ENCODE measurements at places on chromosomes 1 and 21. TPM values are rescaled to one million over a fixed set of nuclear protein-coding genes. Genes with fewer than 3 reads are reported as not detected.
A peak's percentile ranks its signal among the peaks of the same experiment; 100 is the strongest.

The THBS3 gene
- total RNA-seq = 11.0 TPM

The RIMS3 gene
- 3.9 TPM for total RNA-seq

The STK40 gene
- 28.6 TPM for total RNA-seq

The KIF26B gene
- not detected for total RNA-seq

The CA6 gene
- total RNA-seq = not detected

- peak; percentile 79 for DNase-seq
Measured at GRCh38 chr1:204828352-204828850, 42.3 kb upstream of the NFASC start.

- peak; percentile 60 for DNase-seq
Measured at GRCh38 chr1:54798206-54798605, 2.9 kb downstream of the TTC22 start.

DNA sequence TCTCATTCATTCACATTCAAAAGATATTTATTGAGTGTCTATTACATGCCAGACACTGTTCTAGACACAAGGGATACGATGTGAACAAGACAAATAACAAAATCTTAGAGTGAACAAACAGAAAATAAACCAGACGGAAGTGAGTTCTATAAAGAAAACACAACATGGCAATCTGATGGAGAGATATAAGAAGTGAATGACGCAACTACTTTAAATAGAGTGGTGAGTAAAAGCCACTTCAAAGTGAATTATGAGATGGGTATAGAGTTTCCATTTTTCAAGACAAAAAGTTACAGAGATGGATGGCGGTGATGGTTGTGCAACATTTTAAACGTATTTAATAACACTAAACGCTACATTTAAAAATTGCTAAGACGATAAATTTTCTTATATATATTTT, 75.4 kb downstream of the CEP170 start:
- DNase-seq = no peak

- no peak for DNase-seq
Measured at GRCh38 chr1:236160540-236161127, 18.3 kb downstream of the GPR137B start.

DNA sequence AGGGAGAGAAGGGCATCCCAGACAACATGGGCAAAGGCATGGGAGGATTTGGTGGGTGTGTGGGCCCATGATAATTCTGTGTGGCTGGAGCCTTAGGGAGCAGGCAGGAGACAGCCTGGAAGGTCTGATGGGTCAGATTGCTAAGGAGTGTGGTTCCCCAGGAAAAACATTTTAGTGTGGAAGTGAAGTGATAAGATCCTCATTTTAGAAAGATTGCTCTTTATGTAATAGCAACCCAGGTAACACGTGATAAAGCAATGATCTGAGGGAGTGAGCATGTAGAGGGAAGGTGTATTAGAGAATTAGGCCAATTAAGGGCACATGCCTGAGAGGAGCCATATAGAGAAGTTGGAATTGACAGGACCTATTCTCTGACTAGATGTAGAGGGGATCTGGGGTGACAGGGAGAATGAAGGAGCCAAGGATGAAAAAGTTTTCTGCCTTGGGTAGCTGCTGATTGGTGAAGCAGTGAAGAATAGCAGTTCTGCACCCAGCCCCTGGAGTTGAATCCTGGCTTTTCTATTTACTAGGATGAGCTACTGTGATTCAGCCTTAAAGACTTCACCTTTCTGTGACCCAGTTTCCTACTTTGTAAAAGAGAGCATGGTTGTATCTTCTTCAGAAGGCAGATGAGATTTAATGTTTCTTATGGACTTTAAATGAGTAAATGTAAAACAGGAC, 18.7 kb upstream of the SLAMF6 start:
- no peak for DNase-seq

DNA sequence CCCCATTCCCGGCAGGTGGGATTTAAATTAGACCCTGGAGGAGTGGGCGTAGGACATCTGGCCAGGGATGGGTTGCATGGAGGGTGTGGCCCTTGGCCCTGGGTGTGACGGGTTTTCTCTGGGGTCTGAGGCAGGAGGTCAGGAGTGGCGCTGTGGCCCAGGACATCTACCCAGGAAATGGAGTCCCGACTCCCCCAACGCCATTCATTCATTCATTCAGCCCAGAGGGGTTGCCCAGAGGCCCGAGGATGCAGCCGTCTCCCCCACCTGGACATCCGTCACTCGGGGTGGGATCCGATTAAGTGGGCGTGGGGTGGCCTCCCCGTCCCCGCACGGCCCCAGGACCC, 663 bp downstream of the ATP13A2 start:
- DNase-seq = no peak

DNA sequence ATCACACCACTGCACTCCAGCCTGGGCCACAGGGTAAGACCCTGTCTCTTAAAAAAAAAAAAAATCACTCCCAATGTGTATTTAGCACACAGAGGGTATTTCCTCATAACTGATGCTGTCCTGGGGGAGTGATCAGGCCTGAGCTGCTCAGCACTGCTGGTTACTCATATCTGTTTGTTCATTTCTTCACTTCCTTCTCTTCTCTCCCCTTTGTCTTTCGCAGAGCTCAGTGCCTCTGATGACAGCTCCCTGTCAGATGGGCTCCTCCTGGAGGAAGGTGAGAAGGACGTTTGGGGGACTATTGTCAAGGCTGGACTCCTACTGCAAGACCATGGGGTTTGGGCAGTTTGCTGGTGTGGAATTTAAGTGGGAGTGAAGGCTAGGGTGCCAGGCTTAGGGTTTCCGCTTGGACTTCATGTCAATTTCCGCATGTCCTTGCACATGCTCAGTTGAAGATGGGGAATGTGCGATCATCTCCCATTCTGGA, 13.0 kb downstream of the INAVA start:
- DNase-seq = no peak

- no peak for DNase-seq
Measured at GRCh38 chr1:179917601-179918429, 35.7 kb downstream of the TOR1AIP1 start.

- no peak for DNase-seq
Measured at GRCh38 chr1:201471772-201472171, 2.8 kb upstream of the PHLDA3 start.

- no peak for DNase-seq
Measured at GRCh38 chr1:22418933-22419382, 32.7 kb upstream of the ZBTB40 start.

GRCh38 chr1:55816456-55817426, 601.6 kb upstream of the USP24 start:
- no peak for DNase-seq

- no peak for DNase-seq
Measured at GRCh38 chr1:25074351-25075227, 144.5 kb upstream of the RUNX3 start.

DNA sequence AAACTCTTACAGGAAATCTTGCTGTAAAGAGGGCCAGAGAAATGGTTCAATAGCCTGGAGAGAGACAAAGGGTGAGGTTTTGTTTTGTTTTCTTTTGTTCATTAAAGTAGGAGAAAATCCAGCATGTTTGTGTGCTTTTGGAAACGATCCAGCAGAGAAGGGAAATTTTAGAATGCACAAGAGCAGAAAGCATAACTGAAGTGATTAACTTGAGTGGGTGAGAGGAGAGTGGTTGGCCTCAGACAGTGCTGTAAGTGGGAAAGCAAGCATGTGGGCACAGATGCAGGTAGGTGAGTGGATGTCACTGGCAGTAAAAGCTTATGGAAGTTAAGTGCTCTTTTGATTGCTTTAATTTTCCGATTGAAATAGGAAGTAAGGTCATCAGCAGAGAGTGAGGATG, 50.2 kb downstream of the EEIG2 start:
- DNase-seq = no peak
